CD4-positive, alpha-beta memory T cell (primary cell): ENCODE measurements at places on chromosomes 1 and 21. TPM values are rescaled to one million over a fixed set of nuclear protein-coding genes. Genes with fewer than 3 reads are reported as not detected.

- no peak for DNase-seq
Measured at GRCh38 chr1:63618011-63618410, 24.8 kb downstream of the PGM1 start.

DNA sequence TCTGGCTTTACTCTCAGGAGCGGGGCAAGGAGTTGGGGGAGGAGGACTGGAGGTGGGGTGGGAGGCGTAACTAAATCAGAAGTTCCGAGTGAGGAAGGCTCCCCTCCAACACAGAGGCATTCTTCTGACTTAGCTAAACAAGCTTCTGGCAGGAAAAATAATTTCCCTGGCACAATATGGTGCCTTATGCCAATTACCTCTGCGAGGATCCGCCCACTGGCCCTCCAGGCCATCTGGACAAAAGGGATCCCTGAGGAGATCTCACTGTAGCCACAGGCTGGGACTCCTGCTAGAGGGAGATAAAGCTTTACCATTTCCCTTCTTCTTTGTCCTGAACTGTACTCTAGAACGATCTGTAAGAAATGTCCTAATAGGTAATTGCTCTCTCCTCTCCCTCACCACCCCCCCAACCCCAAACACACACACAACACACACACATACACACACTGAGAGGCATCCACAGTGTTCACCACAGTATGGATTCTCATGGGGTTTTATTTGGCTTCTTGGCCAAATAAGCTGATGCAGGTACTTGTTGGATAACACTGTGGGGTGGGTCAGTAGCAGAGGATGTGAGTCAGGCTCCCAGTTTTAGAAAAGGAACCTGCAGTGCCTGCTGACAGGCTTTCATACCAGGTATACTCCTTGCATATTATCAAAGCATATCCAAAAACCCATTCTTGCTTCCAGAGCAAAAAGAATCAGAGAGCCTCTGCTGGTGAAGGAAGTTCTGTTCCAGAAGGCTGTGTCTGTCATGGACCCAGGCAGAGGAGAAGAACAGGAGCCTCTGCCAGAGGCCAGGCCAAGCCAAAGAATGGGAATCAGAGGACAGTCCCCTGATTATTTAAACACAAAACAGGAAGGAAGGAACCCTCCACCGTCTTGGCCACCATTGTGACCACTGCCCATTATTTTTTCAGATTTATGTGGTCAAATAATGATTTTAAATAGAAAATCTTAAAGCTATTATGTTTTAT is 169.1 kb downstream of the C1orf21 start:
- DNase-seq: no peak

GRCh38 chr1:101547357-101547756 is 310.5 kb downstream of the S1PR1 start:
- no peak for DNase-seq

GRCh38 chr1:248861616-248862015 is 2.7 kb upstream of the ZNF692 start:
- no peak for DNase-seq

Gene FCGR1A
- total RNA-seq: 0.53 TPM

Gene DNAJC28
- 1.6 TPM for total RNA-seq
